Stimulated activated CD4-positive, alpha-beta T cell treated with anti-CD3 and anti-CD28 coated beads, Interleukin-12 subunit alpha, Interleukin-12 subunit beta, amount 100 ng/mL, for 24 hours (primary cell): ENCODE measurements at places on chromosomes 11 and 22.

- DNase-seq = no peak
These were observed 395.6 kb downstream of the LARGE1 start for GRCh38 chr22:33524511-33525260.

DNA sequence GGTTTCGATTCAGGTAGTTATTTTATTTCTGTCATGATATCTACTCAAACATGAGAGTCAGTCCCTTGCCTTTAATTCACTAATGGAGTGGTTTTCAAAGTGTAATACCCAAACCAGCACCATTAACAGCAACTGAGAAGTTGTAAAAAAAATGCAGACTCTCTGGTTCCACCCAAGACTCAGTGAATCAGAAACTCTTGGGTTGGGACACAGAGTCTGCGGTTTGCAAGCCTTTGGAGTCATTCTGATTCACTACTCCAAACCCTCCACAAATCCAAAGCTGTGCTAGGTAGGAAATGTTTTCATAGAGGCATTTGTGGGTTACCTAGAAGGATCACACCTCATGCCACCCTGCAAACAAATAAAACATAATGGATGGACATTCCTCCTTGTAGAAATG, 340.1 kb downstream of the NTM start:
- DNase-seq = no peak

- no peak for DNase-seq
These were observed 48.6 kb downstream of the FLRT1 start for GRCh38 chr11:64084146-64084950.

DNA sequence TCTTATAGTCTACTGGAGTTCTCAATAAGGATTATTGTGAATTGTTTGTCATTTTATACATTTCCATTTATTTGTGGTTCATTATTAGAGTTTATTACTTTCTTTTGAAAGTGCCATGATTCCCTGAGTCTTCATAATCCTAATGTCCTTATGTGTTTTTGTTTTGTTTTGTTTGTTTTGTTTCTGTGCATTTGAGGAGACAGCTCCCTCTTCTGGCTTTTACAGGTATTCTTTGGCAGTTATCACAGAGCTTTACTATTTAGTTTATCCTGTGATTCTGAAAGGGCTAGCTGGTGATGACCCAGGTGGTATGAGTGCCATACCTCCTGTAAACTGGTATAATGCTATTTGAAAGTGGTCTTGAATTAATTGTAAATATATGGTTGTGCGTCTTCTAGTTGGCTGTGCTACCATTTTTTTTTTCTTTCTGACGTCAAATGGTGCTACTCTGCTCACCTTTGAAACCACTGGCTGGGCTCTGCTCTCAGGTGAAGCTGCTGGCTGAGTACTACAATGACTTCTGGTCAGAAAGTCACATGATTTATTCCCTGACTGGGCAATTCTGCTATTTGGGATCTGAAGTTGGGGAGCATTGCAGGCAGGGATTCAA, 751.2 kb downstream of the JRKL start:
- DNase-seq = no peak

DNA sequence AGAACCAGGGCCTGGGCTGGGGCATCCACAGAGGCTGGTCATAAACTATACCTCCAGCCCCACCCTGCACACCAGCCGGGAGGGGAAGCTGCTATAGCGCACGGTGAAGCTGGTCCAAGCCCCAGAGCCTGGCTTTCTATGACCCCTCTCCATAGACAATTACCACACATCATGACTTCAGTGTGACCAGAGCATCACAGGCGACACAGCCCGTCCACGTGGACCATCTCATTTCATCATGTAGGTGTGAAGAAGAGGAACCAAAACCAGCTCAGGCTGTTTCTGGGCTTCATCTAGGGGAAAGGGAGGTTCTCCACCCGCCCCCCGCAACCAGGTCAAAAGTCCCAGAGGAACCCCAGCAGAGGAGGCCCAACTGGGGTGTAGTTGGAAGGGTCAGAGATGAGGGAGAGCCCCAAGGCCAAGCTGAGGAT, 3.0 kb downstream of the CXCR5 start:
- DNase-seq = no peak

GRCh38 chr22:39519681-39520225, 609 bp upstream of the ATF4 start:
- peak; percentile 93 for DNase-seq
